ENCODE measurements at places on chromosomes 13 and 19. TPM values are rescaled to one million over a fixed set of nuclear protein-coding genes. Genes with fewer than 3 reads are reported as not detected.

The SIGLEC9 gene
- total RNA-seq: not detected

The POSTN gene
- 0.08 TPM for total RNA-seq

The KIR2DL3 gene
- total RNA-seq: not detected

The LINGO3 gene
- not detected for total RNA-seq

The ZNF285 gene
- total RNA-seq: 2.1 TPM

The PLD3 gene
- 280 TPM for total RNA-seq
